ENCODE measurements at places on chromosomes 12 and 14.

DNA sequence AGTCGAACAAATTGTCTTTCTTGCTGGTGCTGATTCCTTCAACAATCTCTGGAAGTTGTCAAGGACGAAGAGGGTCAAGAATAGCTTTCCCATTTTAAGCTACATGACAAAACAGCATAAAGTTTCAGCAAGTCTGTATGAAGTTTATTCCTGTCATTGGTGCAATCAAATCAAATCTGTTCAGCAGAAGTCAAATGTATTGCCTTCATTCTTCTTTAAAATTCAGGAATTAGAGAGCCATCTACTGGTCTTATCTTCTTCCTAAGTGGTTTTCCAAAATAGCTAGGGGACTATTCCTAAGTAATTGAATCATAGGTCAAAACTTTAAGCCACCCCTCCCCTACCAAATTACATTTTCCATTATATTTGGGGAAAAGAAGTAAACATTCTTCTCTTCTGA, 990.2 kb downstream of the GALC start:
- peak; percentile 6 for DNase-seq

DNA sequence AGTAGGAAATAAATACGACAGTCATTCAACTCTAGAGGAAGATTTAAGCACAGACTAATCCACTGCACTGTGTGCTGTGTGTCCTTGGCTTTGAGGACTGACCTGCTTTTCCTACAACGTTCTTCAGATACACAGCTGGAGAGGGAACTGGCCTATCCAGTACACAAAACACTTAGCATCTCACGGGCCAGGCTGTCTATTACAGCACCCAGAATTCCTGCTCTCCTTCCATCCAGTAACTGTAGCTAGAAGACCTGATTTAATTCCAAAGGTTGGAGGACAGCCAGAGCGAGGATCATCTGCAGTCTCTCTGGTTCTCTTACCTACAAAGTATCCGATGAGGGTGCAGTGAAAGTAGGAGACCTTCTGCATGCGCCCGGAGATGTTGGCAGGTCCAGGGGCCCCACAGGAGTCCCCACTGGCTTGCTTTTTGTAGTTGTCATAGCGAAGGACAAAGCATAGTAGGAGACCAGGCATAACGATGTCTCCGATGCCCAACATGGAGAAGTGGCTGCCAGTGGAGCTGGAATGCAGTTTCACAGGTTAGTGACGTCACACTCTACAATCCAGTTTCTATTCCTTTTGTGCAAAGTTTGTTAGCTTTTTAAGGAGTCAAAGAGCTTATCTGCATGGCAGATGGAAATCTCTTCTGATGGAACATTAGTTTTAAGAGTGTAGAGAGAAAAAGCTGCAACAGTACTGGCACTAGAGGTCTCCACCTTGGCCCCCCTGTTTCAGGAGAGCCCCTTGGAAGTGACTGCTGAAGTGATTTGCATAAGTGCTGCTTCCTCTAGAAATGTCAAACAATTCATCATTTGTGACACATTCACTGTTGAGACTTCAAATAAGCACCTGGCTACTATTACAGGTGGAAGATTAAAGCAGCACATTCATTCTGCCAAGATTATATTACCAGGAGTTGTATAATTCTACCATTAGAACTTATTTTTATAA, 41.7 kb downstream of the ACADS start:
- no peak for DNase-seq

DNA sequence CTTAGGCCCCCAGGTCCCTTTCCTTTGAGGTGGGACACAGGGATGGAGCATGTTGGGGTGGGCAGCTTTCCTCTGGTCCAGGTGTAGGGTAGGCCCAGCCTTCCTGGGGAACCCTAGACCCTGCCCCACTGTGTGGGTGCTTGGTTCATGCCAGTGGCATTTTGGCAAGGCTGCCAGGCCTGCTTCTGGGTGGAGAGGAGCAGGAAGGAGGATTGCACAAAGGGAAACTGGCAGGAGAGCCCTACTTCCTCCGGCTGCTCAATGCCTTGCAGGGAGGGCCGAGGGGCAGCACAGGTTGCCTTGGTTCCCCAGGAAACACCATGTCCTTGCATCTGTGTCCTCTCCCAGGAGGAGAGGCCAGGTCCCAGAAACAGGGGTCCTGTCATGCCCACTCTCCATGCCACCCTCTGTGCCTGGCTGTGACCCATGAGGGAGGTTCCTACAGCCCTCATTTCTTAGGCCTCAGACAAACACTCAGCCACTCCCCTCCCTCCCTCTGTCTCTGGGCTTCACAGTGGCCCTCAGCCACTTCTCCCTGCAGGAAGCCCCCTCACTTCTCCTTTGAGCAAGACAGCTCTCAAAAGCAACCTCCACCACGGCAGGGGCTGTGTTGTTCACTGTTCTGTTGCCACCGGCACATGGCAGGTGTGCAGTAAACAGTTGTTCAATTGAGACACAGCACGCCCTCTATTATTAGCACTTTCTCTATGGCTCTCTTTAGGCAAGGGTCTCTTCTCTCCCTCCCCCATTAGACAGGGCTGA, 6.8 kb upstream of the KRT80 start:
- no peak for DNase-seq

DNA sequence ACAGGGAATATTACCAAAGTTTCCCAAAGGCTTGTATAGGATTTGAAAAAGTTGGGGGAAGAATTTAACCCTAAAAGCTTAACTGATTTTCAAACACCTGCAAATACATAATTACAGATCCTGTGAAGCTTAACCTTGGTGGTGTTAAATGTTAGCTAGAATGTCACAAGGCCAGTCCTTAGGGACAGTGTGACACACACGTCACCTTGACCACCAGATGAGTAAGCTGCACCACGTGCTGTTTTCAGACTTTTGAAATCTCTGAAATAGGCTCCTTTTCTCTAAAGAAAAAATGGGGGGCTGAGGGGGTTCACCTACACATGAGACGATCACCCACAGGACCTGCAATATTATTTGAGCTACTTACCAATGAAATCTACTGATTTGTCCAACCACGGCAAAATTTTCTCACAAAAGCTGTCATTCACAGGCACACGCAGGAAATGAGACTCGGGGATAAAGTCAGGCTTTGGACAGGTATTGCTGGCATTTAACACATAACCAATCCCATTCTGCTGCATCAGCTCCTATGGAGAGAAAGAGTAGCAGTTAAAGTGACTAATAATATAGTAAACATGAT, 75.9 kb downstream of the DUSP16 start:
- DNase-seq, result no peak

GRCh38 chr12:83106873-83107272, 420.2 kb downstream of the TMTC2 start:
- no peak for DNase-seq

All from EH (cell line).